Left forelimb (tissue), 1 donor: ENCODE measurements at places on chromosomes 1 and 21.

- no peak for DNase-seq
These were observed 4.8 kb upstream of the TDRD10 start for GRCh38 chr1:154497026-154497806.

DNA sequence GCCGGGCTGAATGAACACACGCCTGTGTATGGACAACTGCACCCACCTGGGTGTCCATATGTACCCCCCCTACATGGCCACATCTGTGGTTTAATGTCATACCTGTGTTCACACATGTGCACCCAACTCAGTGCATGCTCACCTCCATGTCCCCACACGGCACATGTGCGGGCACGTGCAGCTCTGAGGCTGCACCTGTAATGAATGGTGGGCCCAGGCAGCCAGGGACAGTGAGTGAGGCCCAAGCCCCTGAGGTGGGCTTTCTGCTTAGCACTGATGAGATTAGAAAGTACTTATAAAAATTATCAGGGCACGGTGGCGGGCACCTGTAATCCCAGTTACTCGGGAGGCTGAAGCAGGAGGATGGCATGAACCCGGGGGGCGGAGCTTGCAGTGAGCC is 42.5 kb upstream of the CSF3R start:
- DNase-seq: no peak

GRCh38 chr1:17451731-17452130 is 12.3 kb upstream of the RCC2 start:
- DNase-seq: no peak

- no peak for DNase-seq
These were observed 283.6 kb upstream of the USP25 start for GRCh38 chr21:15446223-15446622.
